ENCODE measurements at places on chromosomes 13 and 19.

DNA sequence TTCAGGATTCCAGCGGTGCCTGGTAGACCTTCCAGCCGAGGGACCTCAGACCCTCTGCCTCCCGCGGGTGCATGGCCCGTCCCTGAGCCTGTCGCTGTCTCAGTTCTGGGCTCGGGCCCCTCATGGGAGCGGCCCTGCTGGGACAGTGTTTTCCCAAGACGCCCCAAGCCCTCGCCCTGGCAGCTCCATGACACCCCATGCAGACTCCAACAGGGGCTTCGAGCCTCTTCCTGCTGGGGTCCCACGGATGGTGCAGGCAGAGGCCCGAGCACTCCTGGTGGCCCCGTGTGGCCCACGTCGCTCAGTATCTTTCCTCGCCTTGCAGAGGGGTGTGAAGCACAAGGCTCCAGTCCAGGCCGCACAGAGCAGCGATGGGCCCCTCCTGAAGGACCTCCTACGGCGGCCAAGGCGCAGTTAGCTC, 88.8 kb upstream of the MCF2L start:
- no peak for DNase-seq

- DNase-seq = no peak
Observed at GRCh38 chr19:48629599-48630295, 7.4 kb downstream of the DBP start.

- no peak for DNase-seq
Observed at GRCh38 chr19:46981286-46981945, 38.2 kb upstream of the NPAS1 start.

DNA sequence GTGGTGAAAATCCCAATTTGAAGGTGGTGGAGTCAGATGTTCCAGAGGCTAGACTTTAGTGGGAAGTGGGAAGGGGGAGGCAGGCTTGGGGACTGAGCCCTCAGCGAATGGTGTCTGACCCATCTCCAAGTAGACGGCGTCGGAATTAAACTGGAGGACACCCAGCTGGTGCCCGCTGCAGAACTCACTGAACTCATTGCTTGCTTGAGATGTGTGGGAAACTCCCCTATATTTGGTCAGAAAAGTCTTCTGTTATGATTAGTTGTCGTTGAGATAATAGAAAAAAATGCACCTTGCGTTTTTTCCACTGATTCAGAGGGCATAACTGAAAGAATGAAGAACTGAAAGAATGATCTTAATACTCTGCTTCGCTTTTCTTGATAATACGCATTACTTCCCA, 871 bp upstream of the ZNF583 start:
- no peak for DNase-seq

DNA sequence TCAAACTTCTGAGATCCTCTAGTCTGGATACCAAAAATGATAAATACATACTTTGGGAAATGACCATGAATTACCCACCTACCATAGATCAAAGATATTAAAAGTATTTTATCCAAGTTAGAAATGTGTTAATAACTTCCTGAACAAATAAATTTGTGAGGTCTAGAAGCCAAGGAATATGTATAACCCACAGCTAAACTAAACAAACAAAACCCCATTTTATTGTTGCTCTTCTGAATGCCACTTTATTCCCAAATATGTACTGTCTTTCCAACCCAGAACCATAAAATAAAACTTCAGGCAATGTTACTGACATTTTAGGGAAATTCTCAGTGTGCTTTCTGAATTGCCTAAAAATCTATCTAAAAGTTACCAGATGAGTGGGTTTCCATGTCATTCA, 35.1 kb downstream of the UBL3 start:
- no peak for DNase-seq

DNA sequence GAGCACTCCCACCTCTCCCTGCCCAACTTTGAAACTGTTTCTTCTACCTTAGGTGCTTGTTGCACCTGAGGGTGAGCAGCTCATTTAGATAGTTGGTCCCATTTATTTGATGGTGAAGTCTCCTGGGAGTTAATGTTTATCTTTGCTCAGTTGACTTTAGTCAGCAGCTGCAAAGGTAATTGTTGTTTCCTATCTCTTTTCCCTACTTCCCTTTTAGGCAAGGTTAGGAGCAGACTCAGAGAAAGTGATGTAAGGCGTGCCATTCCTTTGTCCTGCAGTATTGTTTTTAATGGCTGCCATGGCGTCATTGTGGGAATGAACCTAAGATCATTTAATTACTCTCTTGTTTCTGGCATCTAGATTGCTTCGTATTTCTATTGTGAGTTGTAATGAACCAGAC, 11.6 kb downstream of the AKAP11 start:
- no peak for DNase-seq

DNA sequence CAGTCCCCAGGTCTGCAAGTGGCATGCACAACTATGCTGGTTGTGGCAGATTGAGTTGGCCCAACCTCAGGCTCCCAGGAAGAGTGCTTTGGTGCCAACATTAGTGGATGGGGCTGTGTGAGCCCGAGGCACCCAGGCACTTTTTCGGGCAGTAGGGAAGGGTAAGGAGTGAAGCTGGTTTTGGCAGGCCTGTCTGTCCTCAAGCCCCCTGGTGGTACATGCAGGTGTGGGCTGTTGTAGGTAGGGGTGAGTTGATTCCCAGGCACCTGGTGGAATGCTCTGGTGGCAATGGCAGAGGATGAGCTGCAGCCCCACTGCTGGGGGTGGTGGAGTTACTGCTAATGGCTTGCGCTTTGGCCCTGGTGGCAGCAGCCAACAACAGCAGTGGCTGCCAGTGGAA, 723.7 kb upstream of the SLITRK1 start:
- no peak for DNase-seq

- no peak for DNase-seq
Observed at GRCh38 chr19:42048992-42049391, 21.0 kb downstream of the GRIK5 start.

All from stimulated activated CD8-positive, alpha-beta memory T cell treated with anti-CD3 and anti-CD28 coated beads, Interleukin-15, amount 100 ng/mL, for 24 hours (primary cell).